ENCODE measurements at places on chromosomes 5 and 9.

GRCh38 chr9:117156144-117156688, 258.6 kb downstream of the ASTN2 start:
- DNase-seq: no peak

- DNase-seq: no peak
Measured at GRCh38 chr9:113620377-113621161, 157.0 kb downstream of the RGS3 start.

- no peak for DNase-seq
Measured at GRCh38 chr9:130870491-130871381, 25.9 kb downstream of the QRFP start.

- DNase-seq: no peak
Measured at GRCh38 chr9:89808076-89808755, 203.4 kb downstream of the GADD45G start.

GRCh38 chr9:27404661-27405060, 107.7 kb upstream of the EQTN start:
- DNase-seq: no peak

GRCh38 chr9:2859776-2860379, 16.0 kb upstream of the PUM3 start:
- no peak for DNase-seq
